ENCODE measurements at places on chromosomes 11 and 22.
A peak's percentile ranks its signal among the peaks of the same experiment; 100 is the strongest.

- peak; percentile 74 for DNase-seq
Measured at GRCh38 chr11:124415356-124415923, 9.2 kb downstream of the OR8B4 start.

GRCh38 chr11:92739041-92739440 lies 230.4 kb upstream of the MTNR1B start:
- peak; percentile 48 for DNase-seq

DNA sequence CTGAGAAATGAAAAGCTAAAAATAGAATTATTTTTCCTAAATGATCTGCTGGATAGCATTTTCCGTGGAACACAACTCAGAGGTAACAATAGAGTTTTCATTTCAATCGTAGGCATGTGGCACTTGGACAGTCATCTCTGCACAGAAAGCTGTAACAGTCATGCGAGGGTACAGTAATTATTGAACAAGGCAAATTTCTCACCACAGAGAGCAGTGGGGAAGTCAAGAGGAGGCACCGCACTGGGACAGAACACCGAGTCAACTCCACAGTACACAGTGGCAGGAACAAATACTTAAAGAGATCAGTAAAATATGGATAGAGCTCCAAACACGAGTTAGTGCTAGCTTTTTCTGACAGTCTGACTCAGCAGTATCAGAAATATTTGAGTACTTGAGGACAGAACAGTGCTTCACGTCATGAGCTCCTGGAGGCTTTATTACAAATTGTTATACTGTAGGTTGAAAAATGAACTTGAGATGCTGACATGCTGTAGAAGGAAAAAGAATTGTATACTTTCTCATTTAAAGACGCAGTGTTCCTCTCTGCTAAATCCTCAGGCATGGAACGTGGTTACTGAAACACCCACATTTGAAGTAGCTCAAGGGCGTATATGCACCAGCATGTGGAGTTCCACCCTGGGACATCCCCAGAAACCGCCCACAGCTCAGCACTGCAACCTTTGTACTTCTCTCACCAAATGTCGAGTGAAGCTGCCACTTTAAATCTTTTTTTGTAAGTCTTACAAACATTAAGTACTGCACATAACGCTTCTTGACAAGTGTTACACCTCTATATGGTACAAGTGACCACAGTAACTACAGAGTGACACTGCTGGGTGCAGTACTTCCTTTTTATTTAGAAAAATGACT lies 27.4 kb upstream of the YPEL1 start:
- no peak for DNase-seq

DNA sequence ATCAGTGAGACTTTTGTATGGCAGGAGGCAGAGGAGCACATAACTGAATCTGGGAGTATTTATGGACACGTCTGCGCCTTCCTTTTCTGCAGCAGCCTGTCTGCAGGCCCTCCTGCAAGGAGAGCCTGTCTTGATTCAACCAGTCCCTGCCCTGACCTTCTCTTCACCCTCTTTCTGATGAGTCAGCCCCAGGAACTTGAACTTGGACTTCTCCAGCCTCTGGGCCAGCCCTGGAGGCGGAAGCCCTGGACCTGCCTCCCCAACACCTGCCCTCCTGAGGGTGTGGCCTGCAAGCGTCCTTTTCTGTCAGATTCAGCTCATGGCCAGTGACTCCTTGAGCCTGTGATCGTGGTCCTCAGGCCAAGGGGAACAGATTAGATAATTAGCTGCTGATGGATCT lies 20.0 kb downstream of the DAGLA start:
- DNase-seq = peak; percentile 66

DNA sequence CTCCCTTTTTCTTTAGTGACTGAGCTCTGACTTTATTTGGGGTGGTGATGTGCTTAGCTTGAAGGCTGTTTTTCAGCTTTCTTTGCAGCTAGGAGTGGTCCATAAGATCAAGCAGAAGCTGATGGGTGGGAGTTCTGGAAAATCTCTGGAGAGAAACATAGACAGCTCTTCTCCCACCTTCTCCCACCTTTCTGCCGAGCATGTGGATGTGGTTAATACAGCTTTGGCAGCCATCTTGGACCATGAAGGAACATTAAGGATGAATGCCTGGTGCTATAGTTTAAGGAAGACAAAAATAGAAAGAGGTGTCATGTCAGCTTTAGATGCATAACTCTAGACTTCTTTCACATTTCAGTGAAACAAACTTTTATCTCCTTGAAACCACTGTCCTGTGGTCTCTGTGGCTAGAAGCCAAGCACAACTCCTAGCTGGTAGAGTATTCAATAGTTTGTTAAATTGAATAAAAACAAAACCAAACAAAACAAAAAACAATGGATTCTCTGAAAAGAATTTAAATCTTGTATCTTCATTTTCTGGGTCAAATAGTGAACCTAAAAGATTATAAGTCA lies 203.6 kb upstream of the SESN3 start:
- no peak for DNase-seq

DNA sequence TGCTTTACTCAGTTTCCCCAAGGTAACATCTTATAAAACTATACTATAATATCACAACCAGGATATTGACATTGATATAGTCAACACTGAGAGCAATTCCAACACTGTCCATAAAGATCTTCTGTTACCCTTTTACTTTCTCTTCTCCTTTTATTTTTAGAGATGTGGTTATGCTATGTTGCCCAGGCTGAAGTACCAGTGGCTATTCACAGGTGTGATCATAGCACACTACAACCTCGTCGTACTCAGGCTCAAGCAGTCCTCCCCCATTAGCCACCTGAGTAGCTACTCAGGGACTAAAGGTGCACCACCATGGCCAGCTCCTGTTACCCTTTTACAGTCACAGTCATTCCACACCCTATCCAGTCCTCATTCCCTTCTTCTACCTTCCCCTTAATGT lies 119.7 kb downstream of the CWF19L2 start:
- no peak for DNase-seq

DNA sequence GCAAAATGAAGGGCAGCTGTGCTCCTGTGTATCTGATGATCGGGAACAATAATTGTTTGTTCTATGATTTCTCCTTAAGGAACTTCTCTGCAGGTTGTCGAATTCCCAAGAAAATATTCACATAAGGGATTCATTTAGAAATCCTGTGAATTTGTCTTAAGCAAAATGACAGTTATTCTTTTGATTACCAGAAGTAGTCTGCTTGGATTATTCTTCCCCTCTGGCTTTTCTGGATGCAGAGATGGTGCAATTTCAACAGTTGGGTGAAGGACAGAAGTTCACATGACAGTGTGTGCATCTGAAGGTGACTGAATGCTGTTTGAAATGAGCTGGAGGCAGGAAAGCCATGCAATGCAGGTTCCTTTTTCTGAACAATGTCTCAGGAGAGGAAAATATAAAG lies 137.2 kb upstream of the MTMR2 start:
- no peak for DNase-seq

GRCh38 chr11:78801161-78801884 lies 226.7 kb upstream of the NARS2 start:
- DNase-seq = peak; percentile 94

GRCh38 chr11:74896311-74896710 lies 52.6 kb downstream of the XRRA1 start:
- DNase-seq = no peak

DNA sequence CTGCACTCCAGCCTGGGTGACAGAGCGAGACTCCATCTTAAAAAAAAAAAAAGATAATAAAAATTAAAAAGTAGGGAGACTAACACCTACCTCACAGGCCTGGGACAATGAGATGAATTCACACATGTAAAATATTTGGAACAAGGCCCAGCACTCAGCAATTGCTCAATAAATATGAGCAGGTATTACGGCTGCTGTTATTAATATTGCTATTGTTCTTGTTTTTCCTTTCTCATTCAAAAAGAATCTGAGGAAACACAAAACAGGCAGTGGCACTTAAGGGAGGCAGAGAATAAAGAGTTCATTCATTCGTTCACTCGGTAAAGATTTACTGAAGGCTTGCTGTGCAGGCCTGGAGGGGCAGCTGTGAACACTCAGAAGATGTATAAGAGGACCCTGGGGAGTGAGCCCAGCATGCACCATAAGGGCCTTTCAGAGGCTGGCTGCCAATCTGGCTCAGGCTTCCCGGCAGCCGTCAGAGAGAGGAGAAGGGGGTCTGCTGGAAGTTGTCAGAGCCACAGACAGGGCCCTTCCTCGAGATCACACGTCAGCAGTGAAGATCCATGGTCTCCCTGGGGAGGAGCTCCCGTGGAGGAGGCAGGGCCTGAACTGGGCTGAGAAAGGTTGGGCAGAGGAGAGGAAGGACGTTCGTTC lies 51.6 kb upstream of the TCF20 start:
- peak; percentile 37 for DNase-seq

DNA sequence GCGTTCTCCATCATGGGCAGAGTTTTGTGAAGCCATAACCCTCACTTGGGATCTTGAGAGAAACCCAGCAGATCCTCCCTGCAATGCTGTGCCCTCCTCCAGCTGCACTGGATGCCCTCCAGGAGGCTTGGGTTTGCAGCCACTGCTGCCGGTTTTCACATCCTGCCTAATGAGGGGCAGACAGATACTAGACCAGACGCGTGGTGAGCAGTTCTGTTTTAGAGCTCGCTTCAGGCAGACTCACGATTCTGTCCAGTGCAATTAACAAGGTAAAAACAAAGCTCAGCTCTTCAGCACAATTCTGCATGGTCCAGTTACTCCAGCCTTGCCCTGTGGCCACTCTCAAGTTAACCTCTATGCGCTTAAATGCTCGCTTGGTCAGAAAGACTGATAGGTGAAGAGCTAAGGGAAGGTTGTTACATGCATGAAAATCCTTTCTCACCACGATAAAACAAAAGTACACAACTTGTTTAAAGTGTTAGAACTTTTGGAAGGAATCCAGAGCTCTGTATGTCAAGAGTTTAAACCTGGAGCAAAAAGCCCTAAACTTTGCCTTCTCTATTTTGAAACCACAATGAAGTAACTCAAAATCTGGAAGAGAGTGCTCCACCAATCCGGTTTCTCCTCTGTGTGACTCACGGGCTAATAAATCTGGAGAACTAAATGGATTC lies 292.3 kb upstream of the FAT3 start:
- DNase-seq = no peak

DNA sequence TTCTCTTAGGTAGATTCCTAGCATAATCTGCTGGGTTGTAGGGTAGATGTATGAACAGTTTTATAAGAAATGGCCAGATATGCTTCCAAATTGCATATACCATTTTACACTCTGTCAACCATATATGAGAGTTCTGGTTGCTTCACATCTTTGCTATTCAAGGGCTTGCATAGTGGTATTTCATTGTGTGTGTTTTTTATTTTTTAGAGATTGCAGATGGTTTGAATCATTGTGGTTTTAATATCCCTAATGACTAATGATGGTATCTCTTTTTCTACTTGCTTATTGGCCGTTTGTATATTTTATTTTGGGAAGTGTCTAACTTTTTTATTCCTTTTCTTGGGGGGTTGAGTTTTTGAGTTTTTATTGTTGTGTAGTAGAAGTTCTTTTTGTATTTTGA lies 26.9 kb downstream of the RNF214 start:
- peak; percentile 57 for DNase-seq

DNA sequence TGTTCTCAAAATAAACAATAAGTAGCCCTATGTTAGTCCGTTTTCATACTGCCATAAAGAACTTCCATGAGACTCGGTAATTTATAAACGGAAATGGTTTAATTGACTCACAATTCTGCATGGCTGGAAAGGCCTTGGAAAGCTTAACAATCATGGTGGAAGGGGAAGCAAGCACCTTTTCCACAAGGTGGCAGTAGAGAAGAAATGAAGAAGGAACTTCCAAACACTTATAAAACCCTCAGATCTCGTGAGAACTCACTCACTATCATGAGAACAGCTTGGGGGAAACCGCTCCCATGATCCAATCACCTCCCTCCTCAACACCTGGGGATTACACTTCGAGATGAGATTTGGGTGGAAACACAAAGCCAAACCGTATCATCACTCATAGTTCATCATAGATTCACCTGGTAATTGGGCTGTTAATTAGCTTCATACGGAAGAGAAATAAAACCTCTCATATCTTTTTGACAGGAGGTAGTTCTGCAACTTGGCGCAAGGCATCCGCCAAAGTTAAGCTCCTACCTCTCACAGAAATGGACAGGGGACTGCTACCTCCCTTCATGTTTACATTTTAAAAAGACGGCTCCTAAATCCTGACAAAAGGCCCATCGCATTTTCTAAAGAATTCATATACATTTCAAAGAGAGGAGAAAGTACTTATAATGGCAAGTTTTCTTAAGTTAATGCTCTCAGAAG lies 49.0 kb downstream of the MUC15 start:
- peak; percentile 32 for DNase-seq

- no peak for DNase-seq
Measured at GRCh38 chr22:24068717-24069297, 57.7 kb downstream of the CABIN1 start.

DNA sequence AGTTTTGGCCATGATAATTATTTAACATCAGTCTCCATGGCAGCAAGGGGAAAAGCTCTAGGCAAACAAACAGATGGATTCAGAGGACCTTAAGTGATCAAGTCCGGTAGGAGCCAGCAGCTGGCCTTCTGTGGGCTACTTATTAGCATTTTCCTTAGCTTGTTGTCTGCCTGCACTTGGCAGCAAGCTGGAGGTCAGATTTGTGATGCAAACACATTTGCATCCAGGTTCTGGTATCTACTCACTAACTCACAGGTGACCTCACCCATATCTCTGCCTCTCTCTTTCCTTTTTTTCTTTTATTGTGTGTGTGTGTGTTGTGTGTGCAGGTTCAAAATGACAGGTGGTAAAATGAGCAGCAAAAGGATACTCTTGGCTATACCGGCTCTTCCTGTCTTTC lies 32.3 kb downstream of the ARHGAP42 start:
- peak; percentile 35 for DNase-seq

DNA sequence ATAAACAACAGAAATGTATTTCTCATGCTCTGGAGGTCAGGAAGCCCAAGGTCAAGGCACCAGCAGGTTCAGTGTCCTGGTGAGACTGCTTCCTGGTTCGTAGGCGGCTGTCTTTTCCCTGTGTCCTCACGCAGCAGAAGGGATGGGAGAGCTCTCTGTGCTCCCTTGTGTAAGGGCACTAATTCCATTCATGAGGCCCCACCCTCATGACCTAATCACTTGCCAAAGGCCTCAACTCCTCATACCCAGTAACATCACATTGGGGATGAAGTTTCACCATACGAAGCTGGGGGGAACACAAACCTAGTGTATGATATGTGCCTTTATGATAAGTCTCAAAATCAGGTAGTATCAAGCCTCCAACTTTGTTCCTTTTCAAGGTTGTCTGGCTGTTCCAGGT lies 38.6 kb upstream of the PANX2 start:
- no peak for DNase-seq

DNA sequence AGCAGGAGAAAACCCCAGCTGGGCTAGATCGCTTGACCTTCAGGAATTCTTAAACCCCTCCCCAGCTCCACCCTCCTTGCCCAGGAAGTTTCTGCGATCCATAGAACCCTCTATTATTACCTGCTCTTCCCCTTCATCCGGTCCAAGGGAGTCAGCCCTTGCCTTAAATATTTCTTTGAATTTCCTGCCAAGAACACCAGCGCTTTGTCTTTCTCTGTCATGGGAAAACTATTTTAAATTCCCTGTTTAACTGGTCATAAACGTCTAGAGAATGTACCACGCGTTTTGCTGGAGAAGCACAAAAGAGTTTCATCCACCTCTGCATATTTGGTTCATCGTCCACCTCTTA lies 496 bp upstream of the TRAF6 start:
- peak; percentile 60 for DNase-seq

- DNase-seq = no peak
Measured at GRCh38 chr11:107732689-107733051, 20.8 kb upstream of the SLN start.

Data from cardiac fibroblast (primary cell).